ENCODE measurements at places on chromosomes 12 and 14. TPM values are rescaled to one million over a fixed set of nuclear protein-coding genes. Genes with fewer than 3 reads are reported as not detected.

- peak; percentile 43 for DNase-seq
These were observed 652 bp downstream of the SUPT16H start for GRCh38 chr14:21382886-21383847.

Gene LRRC43
- 1.7 TPM for total RNA-seq

Gene HOXC11
- 7.7 TPM for total RNA-seq

- DNase-seq = no peak
These were observed 170.1 kb upstream of the RTL1 start for GRCh38 chr14:101073598-101073965.

Gene ART4
- total RNA-seq = 46.9 TPM

DNA sequence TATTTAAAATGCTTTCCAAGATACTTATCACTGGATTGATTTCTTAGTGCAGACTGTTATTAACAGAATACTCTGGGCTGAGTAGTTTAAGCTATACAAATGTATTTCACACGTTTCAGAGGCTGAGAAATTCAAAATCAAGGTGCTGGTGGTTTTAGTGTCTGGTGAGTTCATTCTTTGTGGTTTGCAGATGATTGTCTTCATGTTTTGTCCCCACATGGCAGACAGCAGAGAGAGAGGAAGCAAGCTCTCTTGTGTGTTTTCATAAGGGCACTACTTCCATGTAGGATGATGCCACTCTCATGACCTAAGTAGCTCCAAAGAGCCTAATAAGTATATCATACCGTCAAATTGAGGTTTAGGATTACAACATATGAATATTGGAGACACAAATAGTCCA lies 1348.9 kb upstream of the FLRT2 start:
- no peak for DNase-seq

DNA sequence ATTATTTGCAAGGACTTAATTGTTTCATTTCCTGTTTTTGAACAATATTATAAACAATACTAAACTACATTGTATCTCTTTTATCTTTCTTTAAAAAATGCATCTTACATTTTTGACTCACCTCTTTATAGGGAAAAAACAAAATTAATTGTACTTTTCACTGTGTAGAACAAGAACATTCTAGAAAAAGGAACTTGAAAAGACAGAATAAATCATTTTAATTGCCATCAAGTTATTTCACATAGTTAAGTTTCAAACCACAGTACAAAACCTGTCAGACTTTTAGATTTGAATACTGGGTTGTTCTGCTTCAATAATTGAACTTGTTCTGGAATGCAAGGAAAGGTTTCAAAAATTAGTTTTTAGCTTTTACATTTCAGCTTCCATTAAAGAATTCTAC lies 50.0 kb downstream of the SLC38A6 start:
- DNase-seq = no peak

Gene MMP19
- total RNA-seq = 16.1 TPM

DNA sequence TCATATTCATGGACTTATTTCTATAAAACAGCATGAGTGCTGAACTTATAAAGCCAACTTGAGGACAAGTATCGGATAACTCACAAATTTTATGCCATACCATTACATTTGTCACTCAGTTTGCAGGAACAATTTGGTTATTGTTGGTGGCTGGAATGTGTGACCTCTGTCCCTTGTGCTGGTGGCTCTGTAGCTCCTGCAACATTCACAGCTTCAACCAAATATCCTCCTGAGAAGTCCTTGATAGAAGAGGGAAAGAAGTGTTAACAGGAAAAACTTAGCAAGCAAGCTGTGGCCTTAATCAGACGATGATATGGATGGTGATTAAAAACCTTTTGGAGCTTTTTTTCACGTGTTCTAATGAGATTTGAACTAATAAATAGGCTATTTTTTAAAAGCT lies 61.0 kb upstream of the DNM1L start:
- DNase-seq = no peak

DNA sequence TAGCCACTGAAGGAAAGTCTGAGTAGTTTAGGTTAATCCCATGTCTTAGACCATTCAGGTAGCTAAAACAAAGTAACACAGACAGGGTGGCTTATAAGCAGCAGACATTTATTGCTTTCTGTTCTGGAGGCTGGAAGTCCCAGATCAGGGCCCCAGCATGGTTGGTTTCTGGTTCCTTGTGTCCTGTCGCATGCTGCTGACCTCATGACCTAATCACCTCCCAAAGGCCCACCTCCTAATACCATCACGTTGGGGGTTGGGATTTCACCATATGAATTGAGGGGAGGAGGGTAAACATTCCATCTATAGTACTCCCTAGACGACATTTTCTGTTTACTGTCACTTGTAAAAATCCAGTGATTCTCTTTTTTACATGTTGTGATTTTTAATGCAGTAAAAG lies 148.6 kb downstream of the FBXL14 start:
- DNase-seq = no peak

Gene ACSM4
- total RNA-seq = not detected

DNA sequence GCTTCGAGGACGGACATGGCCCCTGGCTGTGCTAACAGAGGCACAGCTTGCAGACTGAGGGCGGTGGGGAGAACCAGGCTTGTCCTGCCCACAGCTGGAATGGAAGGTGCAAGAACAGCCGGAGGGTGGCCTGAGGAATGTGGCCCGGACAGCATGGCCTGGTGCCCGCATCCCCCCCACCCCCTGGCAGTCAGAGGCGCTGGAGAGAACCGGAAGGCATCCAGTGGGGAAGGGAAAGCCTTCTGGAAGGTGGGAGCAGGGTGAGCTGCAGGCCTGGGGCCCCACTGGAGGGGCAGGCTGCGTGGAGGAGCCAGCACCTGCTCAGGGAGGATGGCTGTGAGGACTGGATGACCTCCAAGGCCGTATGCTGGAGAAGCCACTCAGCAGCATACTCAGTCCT lies 8.1 kb upstream of the CYP46A1 start:
- no peak for DNase-seq

- DNase-seq = no peak
These were observed 92.8 kb downstream of the DNAH10 start for GRCh38 chr12:123854918-123855317.

Gene ENO2
- 19.7 TPM for total RNA-seq

- no peak for DNase-seq
These were observed 19.4 kb upstream of the CHPT1 start for GRCh38 chr12:101678081-101678480.

Gene INSM2
- total RNA-seq = 1.7 TPM

DNA sequence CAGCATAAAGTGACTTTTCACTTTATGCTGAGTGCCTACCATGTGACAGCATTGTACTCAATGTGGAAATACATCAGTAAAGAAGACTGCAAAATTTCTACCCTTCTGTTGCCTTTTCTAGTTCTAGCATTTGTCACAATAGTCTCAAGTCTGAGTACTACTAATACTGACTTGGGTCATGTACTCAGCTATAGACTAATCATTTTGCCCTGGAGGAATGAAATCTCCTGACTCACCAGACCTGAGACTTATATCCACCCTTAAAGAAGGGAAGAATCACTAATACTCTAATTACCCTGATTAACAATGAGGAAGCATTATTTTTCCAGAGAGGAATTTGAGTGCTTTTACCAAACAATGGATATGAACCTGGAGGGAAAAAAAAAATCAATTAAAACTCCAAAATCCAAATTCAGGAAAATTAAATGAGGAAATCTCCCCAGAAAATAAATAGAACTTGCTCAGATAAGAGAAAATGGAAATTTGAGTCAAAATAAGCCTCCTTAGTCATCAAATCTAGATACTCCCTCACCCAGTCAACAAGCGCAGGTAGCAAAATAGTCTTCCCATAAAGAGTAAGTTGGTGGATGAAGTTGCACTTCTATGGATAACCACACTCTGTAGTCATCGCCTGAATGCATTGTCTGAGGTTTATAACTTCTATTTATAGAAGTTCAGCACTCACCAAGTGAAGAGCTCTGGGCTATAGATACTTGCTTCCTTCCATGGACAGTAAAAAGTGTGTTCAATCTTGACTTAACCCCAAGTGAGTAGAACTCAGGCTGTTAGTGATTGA lies 386.6 kb downstream of the SYT1 start:
- DNase-seq = no peak

GRCh38 chr12:72476301-72476700 lies 204.1 kb downstream of the TRHDE start:
- DNase-seq = no peak

DNA sequence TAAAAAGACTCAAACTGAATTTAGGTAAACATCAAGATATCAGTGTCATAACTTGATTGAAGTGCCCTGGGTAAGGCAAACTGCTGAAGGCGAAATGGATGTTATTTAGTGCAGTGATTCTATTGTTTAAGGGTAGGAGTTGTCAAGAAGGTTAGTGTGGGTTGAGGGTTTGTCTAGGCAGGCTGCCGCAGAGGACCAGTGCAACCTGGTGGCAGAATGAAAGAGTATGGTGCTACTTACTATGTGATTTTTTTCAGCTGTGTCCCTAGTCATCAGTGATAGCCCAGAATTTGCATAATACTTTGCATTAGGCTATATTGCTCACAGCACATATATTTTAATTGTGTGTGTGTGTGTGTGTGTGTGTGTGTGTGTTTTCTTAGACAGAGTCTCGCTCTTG lies 1127.0 kb downstream of the GALC start:
- no peak for DNase-seq

Gene PRPH
- 0.72 TPM for total RNA-seq

DNA sequence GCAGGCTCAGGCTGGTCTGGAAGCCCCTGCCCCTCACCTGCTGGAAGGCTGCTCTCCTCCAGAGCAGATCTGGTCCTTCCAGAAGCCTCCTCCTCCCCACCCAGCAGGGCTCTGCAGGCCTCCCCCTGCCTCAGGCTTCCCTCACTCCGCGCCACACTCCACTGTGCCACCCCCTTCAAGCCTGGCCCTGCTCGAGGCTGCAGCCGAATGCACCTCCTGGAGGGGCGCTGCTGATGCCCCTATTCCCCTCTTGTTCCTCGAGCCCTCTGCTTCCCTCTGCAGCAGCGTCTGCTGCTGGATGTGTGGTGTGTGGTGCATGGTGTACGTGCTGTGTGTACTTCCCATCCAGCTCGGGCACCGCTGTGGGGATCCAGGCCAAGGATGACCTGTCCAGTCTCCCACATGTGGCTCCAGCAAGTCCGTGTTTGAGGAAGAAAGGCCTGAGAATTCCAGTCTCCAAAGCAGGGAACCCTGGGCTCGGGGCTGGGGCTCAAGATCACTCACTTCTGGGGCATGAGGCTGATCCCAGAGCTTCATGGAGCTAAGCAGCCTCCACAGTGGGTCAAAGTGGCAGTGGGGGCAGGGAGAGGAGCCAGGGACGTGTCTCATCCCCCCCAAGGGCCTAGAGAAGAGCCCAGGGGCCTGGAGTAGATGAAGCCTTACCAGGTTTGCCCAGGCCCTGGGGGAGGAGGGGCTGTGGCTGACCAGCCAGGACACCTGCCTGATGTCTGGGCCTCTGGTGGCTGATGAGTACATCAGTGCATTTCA lies 136.0 kb upstream of the C14orf180 start:
- peak; percentile 65 for DNase-seq

Gene HELB
- 6.0 TPM for total RNA-seq

GRCh38 chr12:81207664-81208063 lies 129.8 kb downstream of the ACSS3 start:
- no peak for DNase-seq

Gene KCNK10
- 2.9 TPM for total RNA-seq

GRCh38 chr12:52419656-52420055 lies 13.5 kb upstream of the KRT82 start:
- no peak for DNase-seq

- DNase-seq = no peak
These were observed 613.4 kb downstream of the AACS start for GRCh38 chr12:125678589-125678993.

Gene CLEC14A
- 15.4 TPM for total RNA-seq

GRCh38 chr12:58888131-58888783 lies 32.0 kb downstream of the LRIG3 start:
- peak; percentile 96 for DNase-seq

- no peak for DNase-seq
These were observed 39.6 kb upstream of the LIN7A start for GRCh38 chr12:80977346-80977745.
